Astrocyte (in vitro differentiated cells and primary cell): ENCODE measurements at places on chromosomes 3 and 15. TPM values are rescaled to one million over a fixed set of nuclear protein-coding genes. Genes with fewer than 3 reads are reported as not detected.
A peak's percentile ranks its signal among the peaks of the same experiment; 100 is the strongest.

- DNase-seq = no peak
These were observed 11.2 kb downstream of the BOC start for GRCh38 chr3:113222451-113223086.

Gene GATM
- total RNA-seq = 5.1 and 5.4 TPM in 2 replicates

- peak; percentile 73 for DNase-seq
These were observed 38.6 kb downstream of the HACD2 start for GRCh38 chr3:123546133-123546755.

GRCh38 chr3:27354161-27354560 is 15.0 kb downstream of the NEK10 start:
- no peak for DNase-seq

Gene NANOGP8
- total RNA-seq = not detected in 2 replicates

GRCh38 chr15:88657326-88658069 is 18.7 kb downstream of the ISG20 start:
- DNase-seq = no peak

Gene PODXL2
- 14.5 and 15.5 TPM in 2 replicates for total RNA-seq

DNA sequence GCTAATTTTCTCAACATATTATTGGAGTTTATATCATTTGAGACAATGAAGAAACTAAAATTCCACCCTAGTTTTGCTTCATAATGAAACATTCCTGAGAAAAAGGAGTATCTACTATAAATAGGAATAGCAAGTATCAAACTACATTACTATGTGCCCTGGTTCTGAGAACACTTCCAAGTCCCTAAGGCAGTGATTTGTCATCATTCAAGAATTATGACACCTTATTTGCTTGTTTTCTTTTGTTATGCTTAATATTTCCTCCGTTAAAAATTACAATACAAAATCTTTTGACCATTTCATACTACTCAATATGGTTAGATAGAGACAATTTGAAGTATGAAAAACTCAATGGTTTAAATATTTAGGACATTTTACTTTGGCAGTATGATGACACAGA is 707.8 kb upstream of the GOLIM4 start:
- peak; percentile 12 for DNase-seq

Gene ZNF619
- total RNA-seq = 2.9 and 3.4 TPM in 2 replicates

Gene IQCF5
- not detected in 2 replicates for total RNA-seq

GRCh38 chr3:126530171-126531050 is 6.5 kb downstream of the CHST13 start:
- DNase-seq = no peak

Gene LSAMP
- total RNA-seq = 16.0 and 16.4 TPM in 2 replicates

Gene SLC9A9
- 1.5 and 4.0 TPM in 2 replicates for total RNA-seq

- peak; percentile 57 for DNase-seq
These were observed 44.5 kb downstream of the SLC24A1 start for GRCh38 chr15:65666257-65666656.

Gene NTRK3
- total RNA-seq = 12.9 and 14.5 TPM in 2 replicates

Gene ASB14
- not detected in 2 replicates for total RNA-seq

DNA sequence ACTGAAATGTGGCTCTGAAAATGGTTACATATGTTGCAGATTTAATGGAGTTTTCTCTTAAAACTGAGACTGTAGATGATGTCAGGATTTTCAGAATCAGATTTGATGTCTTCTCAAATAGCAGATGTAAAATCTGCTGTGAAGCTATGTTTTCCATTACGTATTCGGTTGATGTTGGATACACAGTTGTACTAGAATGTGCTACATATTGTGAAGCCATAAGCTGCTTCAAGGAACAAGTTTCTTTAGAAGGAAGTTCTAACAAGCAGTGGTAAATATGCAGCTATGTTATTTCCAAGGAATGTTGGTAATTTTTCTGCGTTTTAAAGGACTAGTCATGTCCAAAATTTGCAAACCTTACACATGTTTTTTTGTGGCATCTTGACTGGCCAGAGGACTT is 197.7 kb downstream of the RBMS3 start:
- peak; percentile 37 for DNase-seq

Gene SI
- total RNA-seq = not detected in 2 replicates

Gene GOLGA6L26
- total RNA-seq = not detected in 2 replicates

GRCh38 chr15:100879464-100880138 is at the start of gene ALDH1A3:
ALDH1A3 (plus strand) TSS chr15:100879831; CDS start chr15:100879908, 77 bp downstream.
- peak; percentile 43 for DNase-seq

DNA sequence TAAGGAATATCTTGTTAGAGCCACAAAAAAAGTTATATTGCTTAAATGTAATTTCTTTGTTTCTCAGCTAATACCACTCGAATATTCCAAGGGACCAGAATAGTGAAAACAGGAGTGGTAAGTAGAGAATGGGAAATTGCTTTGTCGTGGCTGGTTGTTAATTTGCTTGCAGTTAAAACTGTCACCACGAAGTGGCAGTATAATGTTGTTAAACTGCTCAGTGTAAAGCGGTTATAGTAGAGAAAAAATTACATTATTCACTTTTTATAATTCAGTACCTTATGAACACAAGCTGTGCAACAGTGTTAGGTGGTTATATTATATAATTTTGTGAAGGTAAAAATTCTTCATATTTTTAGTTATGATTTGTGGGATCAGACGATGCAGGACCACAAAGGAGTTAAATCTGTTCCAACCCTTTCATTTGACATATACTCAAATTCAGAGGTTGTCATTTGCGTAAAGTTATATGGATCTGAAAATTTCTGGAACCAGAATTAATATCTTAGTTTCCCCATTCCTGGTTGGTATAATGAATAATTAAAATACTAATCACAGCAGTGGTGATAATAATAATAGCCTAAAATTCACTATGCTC is 171.8 kb downstream of the FEZF2 start:
- DNase-seq = peak; percentile 7

Gene CHRNA5
- total RNA-seq = 1.5 and 2.5 TPM in 2 replicates

Gene GPX1
- 208 and 268 TPM in 2 replicates for total RNA-seq

Gene WNT5A
- 45.8 and 66.2 TPM in 2 replicates for total RNA-seq

Gene IGF2BP2
- 128 and 162 TPM in 2 replicates for total RNA-seq

DNA sequence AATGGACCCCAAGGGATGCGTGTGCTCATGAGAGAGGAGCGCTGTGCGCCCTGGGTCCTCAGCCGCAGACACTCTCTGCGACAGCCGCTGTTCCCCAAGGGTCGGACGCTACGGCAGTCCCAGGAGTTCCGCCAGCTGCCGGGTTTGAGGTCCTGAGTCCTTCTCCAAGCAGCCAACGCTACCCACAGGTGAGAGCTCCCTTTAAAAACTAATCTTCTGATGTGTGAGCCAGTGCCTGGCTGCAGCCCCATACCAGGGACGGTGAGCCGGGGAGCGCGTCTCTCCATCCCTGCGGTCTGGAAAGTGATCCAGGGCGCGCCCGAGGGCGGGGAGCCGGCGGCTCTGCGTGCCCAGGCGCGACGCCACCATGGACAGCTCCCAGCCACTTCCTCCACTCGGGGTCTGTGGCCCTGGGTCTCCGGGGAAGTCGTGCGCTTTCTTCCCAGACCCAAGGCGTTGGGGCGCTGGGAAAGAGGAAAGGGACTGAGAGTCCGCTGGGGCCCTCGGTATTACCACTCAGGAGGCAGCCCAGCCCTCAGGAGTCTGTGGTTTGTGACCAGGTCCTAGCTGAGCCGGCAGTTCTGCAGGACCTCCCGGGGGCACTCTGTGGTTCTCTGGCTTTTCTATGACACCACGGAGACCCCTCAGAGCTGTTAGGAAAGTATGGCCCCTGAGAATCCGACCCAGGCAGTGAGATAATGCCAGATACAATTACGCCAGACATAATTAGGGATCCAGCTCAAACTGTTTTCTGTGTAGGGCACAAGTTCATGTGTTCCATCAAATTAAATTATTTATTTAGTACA is 1.4 kb downstream of the CEMIP start:
- DNase-seq = peak; percentile 61

Gene DNAH12
- total RNA-seq = 0.23 and 0.36 TPM in 2 replicates

DNA sequence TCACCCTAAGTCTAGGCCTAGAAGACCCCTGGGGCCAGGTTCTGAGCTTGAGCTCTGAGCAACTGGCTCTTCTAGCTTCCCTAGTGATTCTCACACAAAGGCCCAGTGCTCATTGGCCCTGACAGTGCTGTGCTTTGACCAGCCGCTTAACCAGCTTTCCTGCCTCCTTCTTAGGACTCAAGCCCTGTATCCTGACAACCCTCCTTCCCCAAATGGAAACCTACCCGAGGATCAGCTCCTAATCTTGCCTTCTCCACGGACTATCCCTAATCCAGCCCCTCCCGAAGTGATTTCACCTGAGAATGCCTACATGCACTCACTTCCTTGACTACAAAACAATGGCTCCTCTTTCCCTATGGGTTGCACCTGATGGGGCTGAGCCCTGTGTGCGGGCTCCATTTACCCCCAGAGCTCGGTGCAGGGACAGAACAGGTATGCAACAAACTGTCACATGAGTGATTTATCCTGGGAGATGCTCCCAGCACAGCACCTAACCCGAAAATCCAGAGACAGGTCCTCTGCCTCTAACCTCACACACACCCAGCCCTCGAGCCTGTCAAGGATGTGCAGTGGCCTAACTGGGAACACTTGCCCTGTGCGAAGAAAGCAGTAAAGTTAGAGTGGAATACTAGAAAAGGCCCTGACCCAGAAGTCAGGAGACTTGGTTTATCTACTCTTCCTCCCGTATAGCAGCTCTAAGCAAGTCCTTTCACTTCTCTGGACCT is 2.3 kb downstream of the MEGF11 start:
- DNase-seq = no peak

Gene TIMP4
- total RNA-seq = 2.0 and 2.9 TPM in 2 replicates

- DNase-seq = no peak
These were observed 784 bp upstream of the CISH start for GRCh38 chr3:50612234-50612882.

DNA sequence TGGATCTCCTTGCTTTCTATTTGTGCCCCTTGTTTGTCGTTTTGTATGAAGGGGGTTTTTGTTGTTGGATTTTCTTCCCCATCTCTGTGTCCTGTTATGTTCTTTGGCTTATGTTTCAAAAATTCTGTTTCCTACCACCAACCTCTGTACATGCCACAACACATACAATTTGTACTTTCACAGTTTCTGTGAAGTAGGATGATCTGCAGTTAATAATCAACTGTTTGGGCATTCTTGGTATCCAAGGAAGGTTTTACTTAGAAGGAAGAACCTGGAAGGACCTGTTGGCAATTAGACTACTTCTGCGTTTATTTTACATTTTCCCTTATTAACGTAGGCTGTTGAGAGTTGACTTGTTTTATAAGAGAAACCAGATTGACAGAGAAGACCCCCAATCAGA is 8.3 kb downstream of the SETD5 start:
- no peak for DNase-seq

Gene CLEC3B
- total RNA-seq = 0.32 TPM in 1 of 2 replicates, not detected in the other

Gene SRGAP3
- total RNA-seq = 3.9 and 5.4 TPM in 2 replicates

DNA sequence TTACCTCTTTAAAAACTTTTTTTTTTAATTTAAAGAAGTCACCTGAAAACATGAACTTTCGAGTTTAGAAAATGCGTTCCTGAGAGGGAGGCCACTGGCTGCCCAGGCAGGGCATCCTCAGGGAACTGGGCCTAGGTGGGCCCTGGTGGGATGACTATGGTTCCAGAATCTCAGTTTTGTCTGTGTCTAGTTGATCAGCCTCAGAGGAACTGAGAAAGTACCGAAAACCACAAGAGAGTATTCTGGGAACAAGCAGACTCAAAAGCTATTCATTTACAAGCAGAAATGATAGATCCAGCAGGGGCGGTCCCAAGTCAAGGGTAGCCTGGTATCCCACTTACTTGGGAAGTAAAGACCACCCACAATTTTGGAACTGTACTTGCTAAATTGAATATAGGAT is 10.5 kb downstream of the WWTR1 start:
- no peak for DNase-seq

DNA sequence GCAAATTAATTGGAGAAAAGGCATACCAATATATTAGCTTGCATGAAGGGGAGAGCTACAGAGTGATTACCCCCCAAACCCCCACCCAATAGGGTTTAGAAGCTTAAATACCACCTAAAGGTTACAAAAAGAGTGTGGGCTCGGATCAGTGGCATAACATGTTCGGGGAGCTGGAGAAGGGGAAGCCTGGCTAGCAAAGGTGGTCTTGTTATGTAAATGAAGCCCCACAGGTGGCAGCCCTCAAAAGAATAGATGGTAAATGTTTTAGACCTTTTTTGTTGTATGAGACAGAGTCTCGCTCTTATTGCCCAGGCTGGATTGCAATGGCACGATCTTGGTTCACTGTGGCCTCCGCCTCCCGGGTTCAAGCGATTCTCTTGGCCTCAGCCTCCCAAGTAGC is 10.9 kb upstream of the PXK start:
- DNase-seq = no peak

Gene RASGRF1
- 0.55 and 1.2 TPM in 2 replicates for total RNA-seq

DNA sequence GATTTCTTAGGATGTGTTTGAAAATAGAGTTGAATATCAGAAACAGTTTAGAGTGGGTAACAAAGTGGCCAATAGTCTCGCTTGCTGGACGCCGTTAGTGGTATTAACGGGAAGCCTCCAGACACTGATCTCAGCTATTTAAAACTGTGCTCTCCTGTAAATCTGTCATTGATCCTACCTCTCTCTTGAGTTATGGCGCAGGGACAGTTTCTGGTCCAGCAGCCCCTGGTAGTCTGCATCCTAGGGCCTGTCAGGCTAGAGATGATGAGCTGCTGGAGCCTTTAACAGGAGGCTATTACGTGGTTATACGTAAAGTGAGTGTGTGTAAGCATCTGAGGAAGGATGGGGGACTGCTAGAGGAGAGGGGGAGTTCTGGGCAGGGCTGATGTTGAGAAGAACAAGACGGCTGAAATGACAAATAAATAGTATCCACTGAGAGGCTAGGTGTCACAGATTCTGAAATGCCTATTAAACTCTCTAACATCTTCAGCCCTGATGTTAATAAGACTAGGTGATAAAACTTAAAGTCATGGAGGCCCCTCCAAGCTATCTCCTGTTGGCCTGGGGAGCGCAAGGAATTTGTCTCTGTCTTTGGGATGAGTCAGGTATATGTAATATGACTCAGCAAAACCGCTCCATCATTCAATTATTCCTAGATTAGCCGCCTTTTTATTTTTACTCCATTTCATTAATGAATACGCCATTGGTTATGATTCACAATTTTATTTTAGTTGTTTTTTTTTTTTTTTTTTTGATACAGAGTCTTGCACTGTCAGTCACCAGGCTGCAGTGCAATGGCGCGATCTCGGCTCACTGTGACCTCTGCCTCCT is 155.7 kb downstream of the GREM1 start:
- peak; percentile 38 for DNase-seq

GRCh38 chr3:181564222-181564621 is 147.5 kb upstream of the SOX2 start:
- no peak for DNase-seq

- no peak for DNase-seq
These were observed 28.6 kb upstream of the TGFBR2 start for GRCh38 chr3:30577788-30578187.
